ENCODE measurements at places on chromosomes 7 and 10.

DNA sequence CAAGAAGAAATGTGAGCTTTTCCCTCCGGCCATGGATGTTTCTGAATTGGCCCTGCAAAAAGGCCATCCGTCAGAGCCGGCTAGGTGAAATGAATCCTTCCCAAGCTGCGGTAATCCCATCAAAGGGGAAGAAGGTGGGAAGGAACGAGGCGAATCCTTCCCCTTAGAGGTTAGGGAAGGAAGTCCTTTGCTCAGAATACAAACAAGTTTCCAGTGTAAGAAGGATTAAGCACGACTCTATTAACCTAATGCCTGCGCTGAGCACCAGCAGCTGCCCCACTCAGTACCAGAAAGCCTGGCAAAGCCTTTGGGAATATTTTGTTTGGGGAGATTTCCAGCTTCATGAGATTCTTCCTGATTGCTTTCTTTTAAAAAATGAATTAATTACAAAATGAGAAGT is 42.8 kb downstream of the CLRN3 start:
- no peak for DNase-seq

DNA sequence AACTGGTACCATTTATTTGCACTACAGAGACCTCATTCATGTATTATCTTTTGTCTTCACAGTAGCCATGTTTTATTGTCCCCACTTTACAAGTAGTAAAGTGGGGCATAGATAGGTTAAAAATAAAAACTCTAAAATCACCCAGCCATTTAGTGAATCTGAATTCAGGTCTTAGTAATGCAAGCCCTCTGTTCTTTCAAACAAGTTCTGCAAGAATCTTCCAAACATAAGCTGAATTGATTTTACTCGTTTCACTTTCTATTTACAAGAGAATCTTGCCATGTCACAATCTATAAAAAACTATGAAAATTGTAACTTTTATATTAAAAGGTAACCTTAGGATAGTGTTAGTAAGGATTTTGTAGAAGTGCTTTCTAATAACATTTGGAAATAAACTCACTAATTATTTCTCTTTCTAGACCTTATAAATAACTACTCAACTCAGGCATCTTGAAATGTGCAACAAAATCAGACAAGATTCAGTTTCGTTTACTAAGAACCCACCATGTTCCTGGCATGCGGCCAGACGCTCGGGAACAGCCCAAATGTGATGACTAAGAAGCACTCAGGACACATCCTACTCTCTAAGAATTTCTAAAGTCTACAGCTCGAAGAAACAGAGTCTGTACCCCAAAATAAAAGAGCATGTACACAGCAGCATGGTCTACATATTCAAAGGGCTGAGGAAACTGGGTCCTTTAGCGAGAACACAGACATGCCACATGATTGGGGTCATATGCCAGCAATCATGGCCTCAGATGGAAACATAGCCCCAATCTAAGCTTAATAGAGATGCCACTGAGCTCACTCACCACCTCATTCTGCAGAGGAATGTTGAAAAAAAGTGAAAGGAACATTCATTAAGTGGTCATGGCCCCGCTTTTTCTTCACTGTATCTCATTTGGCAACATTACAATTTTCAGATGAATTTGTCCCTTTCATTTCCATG is 167.6 kb downstream of the AMPH start:
- DNase-seq = peak; percentile 64

DNA sequence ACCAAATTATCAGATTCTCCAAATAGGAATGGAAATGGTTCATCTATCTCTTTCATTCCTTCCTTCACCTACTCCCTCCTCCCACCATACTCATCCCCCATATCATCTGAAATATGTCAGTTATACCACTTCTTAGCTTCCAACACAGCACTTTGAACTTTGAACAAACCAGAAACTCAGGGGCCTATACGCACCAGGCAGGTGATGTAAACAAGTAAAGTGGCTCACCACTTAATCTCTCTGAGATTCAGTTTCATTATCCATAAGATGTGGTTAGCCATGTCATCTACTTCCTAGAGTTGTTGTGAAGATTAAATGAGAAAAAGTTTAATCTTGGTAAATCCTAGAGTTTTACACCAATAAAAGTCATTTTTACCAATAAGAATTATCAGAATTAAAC is 65.9 kb upstream of the LRRN3 start:
- DNase-seq = peak; percentile 64

DNA sequence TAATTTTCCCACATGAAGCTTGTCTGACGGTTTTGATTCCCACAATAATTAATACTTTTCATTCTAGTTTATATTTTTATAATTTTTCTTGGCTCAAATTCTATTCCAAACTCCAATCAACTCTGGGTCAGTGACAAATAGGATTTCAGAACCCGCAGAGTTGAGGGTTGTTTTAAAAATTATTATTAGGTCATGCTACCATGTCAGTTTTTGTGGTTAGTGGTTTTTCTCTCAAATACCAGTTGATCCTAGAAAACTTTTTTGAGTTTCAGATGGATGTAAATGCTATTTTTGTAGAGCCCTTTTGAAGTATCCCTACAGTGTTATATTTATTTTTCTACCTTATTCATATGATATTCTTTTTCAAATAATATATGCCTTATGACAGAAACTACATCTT is 237.4 kb downstream of the SEMA3D start:
- no peak for DNase-seq

DNA sequence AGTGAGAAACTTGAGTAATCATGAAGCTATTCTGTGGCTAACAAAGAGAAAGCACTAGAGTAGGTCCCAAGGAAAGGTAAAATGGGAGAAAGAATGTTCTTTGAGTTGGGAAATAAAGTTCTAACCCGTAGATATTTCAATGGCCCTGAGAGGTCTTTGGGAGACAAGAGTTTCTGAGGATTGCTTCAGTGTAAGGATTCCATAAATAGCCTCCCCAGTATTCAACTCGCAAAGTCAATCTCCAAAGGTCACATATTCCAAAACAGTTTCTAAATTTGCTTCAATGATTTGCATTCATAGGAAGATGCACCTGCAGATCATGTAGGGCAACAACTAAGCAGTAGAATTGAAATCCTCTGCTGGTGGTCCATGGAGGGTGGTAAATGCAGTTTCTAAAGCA is 238.5 kb downstream of the TMEM178B start:
- DNase-seq = no peak

GRCh38 chr7:47568547-47568946 is 13.4 kb downstream of the TNS3 start:
- no peak for DNase-seq

DNA sequence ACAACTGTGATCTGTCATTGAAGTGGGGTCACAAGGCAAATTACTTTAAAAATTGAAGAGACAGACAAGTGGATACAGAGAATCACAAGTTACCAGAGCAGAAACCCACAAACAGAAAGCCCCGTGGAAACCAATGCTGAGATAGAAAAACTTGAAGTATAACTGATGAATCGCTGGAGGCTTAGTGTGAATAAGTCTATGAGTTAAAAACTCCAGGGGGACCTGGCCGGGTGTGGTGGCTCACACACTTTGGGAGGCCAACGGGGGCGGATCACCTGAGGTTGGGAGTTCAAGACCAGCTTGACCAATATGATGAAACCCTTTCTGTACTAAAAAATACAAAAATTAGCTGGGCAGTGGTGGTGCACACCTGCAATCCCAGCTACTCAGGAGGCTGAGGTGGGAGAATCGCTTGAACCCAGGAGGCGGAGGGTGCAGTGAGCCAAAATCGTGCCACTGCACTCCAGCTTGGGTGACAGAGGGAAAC is 69.7 kb upstream of the ZNRF2 start:
- no peak for DNase-seq

DNA sequence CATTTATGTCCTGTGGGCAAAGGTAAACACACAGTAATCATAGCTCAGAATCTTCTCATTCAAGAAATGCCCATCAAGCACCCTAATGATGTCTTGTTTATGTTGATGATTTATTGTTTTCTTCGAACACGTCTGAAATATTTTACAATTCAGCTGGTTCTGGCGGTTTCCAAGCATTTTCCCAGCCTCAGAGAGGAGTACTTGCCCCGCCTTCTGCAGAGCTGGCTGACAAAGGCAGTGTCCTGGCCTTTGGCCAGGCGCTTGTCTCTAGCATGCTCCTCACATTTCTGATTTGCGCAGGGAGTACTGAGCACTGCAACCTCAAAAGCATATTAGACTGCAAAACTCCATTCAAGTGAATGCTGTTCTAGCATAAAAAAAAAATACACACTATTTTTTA is 314.2 kb upstream of the GNAI1 start:
- no peak for DNase-seq

DNA sequence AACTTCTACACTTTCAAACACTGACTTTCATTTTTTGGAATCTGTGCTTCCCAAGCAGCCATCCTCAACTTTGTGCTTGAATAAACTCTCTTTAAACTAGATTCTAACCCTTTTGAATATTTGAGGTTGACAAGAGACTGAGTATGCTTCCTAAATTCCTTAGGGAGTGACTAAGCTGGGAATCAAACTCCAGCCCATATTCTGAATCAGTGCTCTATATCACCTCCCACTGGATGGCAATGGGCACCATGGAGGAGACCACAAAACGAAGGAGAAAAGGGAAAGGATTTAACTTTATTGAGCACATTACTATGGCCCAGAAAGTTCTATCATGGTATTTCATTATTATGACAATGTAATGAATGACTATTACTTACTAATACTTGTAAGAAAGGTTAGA is 17.2 kb upstream of the SLC26A4 start:
- DNase-seq = no peak

DNA sequence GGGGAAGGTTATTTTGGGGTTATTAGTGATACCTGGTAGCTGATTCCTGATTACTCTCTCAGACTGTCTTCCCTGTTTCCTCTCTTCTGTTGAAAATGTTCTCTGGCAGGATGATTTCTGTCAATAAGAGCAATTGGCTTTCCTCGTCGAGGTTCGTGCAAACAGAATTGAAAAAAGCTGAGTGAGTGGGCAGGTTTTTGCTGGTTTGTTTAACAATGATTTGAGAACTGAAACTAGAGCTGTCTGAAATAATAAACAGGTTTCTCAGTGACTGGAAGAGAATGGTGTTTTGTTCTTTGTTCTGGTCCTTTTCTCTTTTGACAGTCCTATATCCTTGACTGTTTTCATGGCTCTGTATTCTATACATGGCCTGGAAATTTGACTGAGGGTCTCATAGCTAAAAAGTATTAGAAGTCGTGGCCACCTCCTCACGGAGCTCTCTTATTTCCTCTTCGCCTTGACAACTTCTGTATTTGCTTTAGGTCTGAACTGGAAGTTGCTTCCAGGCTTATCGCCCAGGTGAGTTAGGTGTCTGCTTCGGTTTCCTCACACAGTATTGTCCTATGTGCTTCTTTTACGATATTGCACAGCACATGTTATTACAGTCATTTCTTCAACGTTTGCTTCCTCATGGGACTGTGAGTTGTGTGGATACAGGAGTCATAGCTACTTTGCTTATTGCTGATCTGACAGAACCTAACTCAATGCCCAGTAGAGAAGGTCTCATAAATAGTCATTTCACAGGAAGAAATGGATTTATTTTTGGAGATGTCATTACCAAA is 403.6 kb downstream of the NRG3 start:
- no peak for DNase-seq

GRCh38 chr7:22117222-22117621 is 171.5 kb upstream of the CDCA7L start:
- DNase-seq = no peak

DNA sequence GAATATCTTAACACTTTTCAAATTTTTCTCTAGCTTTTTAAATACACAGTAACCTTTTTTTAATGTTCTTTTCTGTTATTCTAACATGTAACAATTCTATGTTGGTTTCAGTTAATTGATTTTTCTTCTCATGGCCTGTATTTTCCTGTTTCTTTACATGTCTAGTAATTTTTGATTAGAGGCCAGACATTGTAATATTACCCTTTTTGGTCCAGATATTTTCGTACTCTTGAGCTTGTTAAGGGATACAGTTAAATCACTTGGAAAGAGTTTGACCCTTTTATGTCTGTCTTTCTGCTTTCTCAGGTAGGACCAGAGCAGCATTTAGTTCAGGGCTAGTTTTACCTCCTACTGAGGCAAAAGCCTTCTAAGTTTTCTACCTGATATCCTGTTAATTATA is 45.0 kb downstream of the BICC1 start:
- DNase-seq = no peak

DNA sequence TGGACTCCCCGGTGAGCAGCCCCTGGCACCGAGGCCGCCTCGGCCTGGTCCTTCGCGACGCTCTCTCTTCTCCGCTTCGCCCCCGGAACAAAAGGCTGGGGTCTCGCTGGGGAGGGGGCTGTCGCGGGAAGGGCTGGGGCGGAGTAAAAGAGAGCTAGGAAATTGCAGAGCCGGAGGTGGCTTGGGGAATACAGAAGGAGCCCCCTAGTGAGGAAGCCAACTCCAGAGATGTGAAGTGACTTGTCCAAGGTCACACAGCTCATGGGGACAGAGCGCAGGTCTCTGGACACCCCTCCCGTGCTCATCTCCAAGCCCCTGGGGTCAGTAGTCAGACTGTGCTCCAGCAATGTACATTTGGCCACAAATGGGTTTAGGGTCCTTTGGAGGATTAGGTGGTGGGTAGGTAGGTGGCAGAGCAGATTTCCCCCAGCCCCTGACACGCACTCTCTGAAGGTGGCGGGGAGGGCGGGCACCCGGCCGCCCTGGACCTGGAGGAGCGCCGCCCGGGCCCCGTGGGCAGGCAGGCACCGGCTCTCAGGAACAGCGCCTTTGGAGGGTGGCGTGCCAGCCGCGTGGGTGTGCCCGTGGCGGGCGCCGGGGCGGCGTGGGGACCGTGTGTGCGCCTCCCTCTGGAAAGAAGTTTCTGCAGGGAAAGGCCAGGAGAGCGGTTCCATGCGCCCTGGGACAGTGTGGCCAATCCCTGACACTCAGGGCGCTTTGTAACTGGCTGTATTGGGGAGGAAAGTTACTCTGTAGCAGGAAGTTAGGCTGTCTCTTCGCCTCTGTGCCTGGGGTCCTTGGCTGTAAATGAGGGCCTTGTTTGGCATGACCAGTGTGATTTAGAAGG is 910 bp downstream of the WIPF3 start:
- no peak for DNase-seq

GRCh38 chr7:124618871-124619270 is 146.7 kb downstream of the GPR37 start:
- no peak for DNase-seq

- DNase-seq = no peak
Measured at GRCh38 chr10:51602326-51602725, 97.1 kb downstream of the CSTF2T start.

DNA sequence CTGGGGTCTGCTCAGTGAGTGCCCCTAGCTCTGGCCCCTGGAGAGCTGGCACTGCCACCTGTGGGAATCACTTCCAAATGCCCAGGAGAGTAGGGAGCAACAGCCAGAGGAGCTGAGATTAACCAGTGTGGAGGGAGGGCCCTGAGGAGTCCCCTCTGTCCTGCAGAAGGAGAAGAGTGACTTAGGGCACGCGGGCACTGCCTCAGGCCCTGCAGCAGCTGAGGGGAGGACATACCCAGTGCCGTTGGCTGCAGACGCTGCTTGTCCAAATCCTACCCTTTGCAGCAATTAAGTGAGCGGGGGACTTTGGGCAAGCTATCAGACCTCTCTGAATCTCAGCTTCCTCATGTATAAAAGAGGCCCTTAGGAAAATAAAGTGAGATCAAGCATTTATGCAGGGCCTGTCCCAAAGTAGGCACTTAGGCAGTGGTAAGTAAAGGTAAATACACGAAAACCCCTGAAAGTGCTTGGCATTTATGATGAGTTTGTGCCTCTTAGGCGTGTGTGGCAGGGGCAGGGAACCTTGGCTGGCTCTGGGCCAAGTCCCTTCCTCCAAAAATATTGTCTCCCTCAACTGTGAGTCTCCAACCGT is 16.9 kb downstream of the PRF1 start:
- DNase-seq = no peak
